Daoy (cell line): ENCODE measurements at places on chromosomes 13 and 19. TPM values are rescaled to one million over a fixed set of nuclear protein-coding genes. Genes with fewer than 3 reads are reported as not detected.

GRCh38 chr13:79995334-79995733, 345.6 kb downstream of the SPRY2 start:
- peak; percentile 78 for DNase-seq

DNA sequence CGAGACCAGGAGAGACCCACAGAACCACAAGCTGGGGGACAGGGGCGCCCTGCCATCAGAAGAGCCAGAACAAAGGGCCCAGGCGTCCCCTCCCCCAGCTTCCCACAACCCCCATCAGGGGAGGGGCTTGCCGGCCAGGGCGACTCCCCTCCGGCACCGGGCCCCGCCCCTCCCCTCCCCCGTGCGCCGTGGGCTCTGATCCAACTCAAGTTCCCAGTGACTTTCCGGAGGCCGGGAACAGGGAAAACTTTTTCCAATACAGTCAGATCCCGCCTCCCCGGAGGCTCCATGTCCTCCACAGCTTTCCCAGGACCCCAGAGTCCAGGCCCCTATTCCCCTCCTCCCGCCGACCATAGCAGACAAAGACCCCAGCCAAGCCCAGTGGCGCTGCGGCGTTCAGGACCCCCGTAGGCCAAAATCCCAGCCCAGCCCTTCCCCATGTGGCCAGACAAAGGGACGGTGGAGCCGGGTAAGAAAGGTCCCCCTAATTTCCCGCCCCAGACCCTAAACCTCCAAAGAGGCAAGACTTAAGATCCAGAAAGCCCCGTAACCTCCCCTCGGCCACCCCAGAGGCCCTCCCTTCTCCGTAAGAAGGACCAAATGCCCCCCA, 673 bp downstream of the TEAD2 start:
- DNase-seq, result peak; percentile 83

ZNF266 gene
- 10.5 and 10.9 TPM in 2 replicates for total RNA-seq

- no peak for DNase-seq
Measured at GRCh38 chr19:4829001-4829712, 2.4 kb downstream of the TICAM1 start.

- DNase-seq, result no peak
Measured at GRCh38 chr19:45086480-45086879, 6.5 kb upstream of the PPP1R37 start.

DNA sequence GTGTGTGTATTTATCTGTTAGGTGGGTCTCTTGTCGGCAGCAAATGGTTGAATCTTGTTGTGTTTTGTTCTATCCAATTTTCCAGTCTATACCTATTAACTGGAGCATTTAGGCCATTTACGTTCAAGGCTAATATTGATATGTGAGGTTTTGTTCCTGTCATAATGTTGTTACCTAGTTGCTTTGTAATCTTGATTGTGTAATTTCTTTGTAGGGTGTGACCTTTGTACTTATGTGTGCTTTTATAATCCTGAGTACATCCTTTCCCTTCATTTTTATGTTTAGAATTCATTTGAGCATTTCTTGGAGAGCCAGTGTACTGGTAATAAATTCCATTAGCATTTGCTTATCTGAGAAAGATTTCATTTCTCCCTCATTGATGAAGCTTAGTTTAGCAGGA, 83.0 kb upstream of the MIR17HG start:
- no peak for DNase-seq

GRCh38 chr19:41774515-41774980, 19.2 kb downstream of the CEACAM6 start:
- DNase-seq, result no peak

DNA sequence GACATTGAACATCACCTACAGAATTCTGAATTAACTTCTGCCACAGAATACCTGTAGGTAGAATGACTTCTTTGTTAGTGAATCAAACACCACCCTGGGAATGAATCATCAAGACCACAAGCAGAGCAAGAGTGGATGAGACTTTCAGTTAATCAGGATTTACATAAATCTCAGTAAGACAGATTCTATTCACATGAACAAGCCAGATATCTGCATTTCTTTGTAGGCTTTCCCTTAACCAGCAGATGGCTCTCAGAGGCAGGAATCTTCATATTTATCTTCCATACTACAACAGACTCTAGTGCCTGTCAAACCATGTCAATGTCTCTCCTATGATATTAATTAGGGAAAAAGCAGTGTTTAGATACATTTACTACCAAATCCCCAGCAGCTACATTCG, 412.1 kb downstream of the KLF12 start:
- DNase-seq, result peak; percentile 50

GADD45B gene
- total RNA-seq, result 70.5 and 85.9 TPM in 2 replicates

- DNase-seq, result peak; percentile 95
Measured at GRCh38 chr19:15249972-15250639, 17.9 kb upstream of the EPHX3 start.

SIGLEC5 gene
- total RNA-seq, result 0.74 TPM in 1 of 2 replicates, not detected in the other

PGLYRP1 gene
- total RNA-seq, result not detected in 2 replicates

- DNase-seq, result peak; percentile 98
Measured at GRCh38 chr19:58554494-58555368, at the start of gene CHMP2A. CHMP2A (minus strand) TSS chr19:58555105; CDS start chr19:58554212, 893 bp downstream.

KCNC3 gene
- 0.06 and 0.15 TPM in 2 replicates for total RNA-seq

DNA sequence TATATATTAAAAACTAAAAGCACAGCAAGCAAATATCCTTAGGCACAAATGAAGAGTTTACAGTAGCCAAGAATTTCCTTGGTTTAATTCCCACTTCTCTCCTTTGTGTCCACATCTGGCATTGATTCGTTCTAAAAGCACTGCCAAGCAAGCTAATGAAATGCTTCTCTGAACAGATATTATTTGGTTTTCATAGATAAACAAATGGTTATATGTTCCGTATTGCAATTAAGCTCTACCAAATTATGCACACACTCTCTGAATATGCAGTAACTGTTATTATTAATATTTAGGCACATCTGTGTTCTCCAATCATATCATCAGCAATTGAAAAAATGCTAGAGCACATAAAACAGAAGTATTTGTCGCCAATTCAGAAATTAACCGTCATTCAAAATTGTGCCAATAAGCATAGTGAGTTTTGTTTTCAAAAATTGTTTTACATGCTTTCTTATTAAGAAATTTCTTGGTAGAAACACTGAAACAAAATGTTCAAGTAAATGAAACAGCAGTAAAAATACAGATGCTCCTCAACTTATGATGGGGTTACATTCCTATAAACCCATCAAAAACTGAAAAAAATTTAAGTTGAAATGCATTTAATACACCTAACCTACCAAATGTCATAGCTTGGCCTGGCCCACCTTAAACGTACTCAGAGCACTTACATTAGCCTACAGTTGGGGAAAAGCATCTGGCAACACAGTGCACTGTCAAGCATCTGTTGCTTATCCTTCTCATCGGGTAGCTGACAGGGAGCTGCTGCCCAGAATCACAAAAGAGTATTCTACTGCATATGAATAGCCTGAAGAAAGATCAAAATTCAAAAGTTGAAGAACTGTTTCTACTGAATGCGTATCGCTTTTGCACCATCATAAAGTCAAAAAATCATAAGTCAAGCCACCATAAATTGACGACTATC, 2134.7 kb downstream of the PCDH9 start:
- no peak for DNase-seq

CDX2 gene
- not detected in 2 replicates for total RNA-seq

GRCh38 chr13:40613914-40614313, 52.5 kb downstream of the FOXO1 start:
- DNase-seq, result no peak

SLC7A9 gene
- not detected in 2 replicates for total RNA-seq
